ENCODE measurements at places on chromosomes 2 and 18.

DNA sequence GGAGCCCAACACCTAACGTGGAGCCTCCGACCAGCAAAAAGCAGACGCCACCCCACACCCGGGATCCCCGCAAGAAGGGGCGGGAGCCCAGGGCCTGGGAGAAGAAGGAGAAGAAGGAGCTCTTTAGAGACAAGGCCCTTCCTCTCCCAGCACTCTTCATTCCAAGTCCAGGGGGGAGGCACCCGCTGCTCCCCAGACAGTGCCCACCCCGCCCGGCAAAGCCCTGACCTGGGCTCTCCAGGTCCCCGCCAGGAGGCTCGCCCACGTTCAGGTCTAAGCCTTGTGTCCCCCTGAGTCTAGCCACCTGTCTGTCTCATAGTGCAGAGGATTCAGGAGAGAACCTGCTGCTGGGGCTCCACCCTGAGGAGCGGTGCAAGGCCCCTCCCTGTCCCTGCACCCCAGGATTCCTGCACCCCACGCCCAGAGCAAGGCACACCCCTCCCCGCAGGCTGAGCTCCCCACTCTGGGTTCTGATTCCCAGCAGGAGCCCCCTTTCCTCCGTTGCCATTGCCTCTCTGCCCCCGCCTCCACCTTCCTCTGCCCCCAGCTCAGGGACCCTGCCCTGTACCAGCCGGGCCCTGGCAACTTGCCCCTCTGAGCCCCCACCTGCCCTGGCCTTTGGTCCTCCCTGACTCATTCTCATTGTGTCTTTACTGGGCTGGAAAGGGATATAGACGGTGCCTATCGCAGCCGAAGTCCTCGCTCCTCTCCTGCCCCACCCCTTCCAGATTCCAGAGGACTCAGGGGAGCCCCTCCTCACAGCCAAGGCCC lies 33.5 kb upstream of the GPC1 start:
- no peak for DNase-seq

- DNase-seq = no peak
These were observed 195.1 kb downstream of the TMEM247 start for GRCh38 chr2:46674488-46674887.

- no peak for DNase-seq
These were observed 74.1 kb downstream of the MMADHC start for GRCh38 chr2:149513461-149513860.

DNA sequence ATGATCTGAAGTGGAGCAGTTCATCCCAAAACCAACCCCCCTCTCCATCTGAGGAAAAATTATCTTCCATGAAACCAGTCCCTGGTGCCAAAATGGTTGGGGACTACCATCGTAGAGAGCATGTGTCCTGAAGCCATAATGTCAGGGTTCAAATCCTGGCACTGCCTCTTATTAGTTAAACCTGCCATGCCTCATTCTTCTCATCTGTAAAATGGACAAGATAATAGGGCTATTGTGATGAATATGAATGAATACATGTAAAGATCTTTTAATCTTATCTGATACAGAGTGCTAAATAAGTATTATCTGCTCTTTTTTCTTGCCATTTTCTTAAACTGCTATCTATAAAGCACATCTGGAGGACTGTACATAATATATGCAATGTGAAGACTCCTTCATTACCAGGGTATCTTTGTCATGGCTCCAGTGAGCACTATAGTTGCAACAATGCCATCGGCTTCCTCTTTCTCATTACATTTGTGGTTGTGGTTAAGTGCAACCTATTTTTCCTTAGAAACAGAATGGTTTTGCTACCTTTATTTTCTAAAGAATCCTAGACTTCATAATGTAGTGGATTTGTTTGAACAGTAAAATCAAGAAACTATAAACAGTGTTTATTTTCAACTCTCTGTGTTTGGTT lies 27.0 kb downstream of the MFSD6 start:
- DNase-seq = no peak

DNA sequence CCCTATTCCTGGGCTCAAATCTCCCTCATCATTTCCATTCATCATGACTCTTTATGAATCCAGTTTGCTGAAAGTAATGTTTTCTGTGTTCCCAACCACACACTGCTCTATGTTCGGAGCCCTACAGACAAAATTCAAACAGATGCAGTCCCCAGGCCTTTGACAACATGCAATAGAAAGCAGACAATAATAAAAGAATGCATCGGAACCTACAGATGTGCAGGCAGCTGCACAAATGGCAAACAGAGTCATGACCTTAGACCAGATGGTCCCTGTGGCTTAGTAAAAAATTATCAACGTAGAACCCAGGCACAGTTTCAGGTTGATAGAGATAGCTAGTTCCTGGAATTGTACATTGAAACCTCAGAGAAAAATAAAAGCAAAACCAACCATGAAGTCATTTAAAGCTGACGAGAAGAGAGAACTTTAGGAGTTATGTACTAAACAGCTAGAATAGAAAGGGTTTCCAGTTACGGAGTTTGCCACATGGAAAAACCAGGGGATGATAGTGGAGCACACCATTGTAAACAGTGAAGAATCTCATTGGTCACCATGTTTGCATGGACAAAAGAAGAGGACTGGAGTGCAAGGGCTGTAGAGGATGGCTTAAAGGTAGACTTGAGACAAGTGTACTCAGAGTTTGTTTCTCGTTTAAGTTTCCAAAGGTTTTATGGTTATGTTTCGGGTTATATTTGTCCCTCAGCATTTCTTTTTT lies 23.2 kb upstream of the ACVR1 start:
- no peak for DNase-seq

DNA sequence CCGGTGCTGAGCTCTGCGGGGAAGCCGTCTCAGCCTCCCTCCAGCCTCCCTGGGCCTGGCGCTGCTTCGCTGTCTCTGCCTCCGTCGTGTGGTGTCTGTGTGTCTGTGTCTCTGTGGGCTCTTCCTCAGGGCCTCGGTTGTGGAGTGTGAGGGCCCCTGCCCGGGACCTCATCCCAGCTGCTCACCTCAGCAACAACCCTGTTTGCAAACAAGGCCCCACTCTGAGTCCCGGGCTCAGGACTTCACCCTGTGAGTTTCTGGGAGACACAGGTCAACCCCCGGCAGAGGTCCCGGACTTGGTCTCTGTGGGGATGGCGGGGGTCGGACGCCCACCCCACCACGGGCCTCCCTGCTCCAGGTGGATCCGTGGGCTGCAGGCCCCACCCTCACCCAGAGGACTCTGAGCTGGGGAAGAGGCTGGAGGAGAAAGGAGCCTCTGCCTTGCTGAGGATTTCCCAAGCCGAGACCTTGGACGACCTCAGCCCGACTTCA lies 127.4 kb upstream of the CTDP1 start:
- DNase-seq = no peak

- DNase-seq = peak; percentile 51
These were observed 132.2 kb downstream of the TDRD15 start for GRCh38 chr2:21256006-21256405.

GRCh38 chr2:181421464-181421863 lies 35.7 kb upstream of the ITGA4 start:
- no peak for DNase-seq

GRCh38 chr2:228658998-228659397 lies 477.5 kb upstream of the SPHKAP start:
- no peak for DNase-seq
